Stimulated activated CD8-positive, alpha-beta memory T cell treated with anti-CD3 and anti-CD28 coated beads, Interleukin-12 subunit alpha, Interleukin-12 subunit beta, amount 100 ng/mL, for 1 hour (primary cell): ENCODE measurements at places on chromosomes 13 and 19.

GRCh38 chr19:17138937-17139598, 63.5 kb downstream of the MYO9B start:
- DNase-seq, result no peak

- DNase-seq, result peak; percentile 71
Observed at GRCh38 chr19:13847407-13848339, 29.3 kb upstream of the NANOS3 start.

DNA sequence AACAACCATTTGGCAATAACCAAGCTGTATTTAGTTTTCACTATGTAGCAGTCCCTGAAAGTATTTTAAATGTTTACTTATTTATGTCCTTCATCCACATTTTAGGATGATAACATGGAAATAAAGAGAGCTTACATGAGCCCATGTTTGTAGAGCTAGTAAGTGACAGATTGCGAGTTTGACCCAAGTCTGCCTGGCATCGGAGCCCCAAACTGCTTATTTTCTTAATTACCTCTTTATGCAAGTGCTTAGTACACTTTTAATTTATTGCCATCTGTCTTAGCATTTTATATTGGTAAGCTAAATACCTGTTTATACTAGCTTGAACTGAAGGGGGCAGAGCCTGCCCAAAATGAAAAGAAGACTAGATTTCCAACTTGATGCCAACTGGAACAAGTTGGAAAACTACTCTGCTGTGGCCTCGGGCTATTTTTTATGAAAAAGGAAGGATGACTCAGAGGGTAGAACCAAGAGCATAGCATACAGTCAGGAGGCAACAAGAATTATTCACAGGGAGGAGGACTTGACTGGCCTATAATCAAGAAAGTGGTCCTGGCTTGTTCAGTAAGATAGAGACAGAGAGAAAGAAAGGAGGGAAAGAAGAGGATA, 150.2 kb downstream of the NDFIP2 start:
- DNase-seq, result no peak

- no peak for DNase-seq
Observed at GRCh38 chr13:40344270-40345148, 321.9 kb downstream of the FOXO1 start.

- no peak for DNase-seq
Observed at GRCh38 chr13:113631341-113632095, 26.5 kb downstream of the ATP4B start.

DNA sequence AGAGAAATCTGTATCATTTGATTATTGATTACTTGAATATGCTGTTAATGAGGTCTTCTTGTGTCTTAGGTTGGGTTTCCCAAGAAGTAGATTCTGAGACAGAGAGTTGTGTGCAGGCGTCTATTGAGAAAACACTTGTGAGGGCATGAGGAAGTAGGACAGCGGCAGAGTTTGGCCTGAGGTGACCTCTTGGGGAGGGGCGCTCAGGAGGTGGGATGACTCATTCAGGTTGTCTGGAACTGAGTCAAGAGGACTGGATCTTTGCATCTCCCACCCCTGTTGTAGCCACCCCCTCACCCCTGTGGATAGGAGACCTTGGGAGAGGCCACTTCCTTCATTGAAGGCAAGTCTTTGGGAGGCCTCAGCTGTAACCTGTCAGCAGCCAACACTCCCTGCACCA, 35.2 kb upstream of the WDFY2 start:
- no peak for DNase-seq

GRCh38 chr19:19487950-19488874, 27.1 kb downstream of the TSSK6 start:
- no peak for DNase-seq

DNA sequence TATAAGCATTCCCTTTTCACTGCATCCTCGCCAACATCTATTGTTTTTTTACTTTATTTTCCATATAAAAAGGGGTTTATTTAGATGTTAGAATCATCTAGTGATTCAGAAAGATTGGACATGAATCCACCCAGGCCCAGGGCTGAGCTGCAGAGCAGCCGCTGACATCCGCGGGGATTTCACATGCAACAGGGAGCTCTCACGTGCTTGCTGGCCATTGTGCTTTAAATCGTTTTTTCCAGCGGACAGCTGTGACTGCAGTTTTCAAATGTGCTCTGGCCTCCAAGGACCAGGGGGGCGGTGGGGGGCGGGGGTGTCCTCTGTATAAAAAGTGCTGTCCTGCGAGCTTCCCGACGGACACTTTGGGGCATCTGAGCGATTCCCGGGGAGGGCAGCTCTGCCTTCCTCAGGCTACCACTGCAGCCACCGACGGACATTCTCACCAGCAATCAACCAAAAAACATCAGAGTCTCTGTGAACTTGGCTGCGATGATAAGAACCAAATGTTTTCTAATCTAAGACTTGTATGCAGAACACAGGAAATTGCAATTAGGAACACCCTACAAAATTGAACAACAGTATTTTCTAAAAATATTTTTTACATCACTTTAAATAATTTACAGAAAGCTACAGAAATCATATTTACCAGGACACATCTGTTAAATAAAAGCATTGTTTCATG, 12.6 kb downstream of the RB1 start:
- DNase-seq, result no peak

DNA sequence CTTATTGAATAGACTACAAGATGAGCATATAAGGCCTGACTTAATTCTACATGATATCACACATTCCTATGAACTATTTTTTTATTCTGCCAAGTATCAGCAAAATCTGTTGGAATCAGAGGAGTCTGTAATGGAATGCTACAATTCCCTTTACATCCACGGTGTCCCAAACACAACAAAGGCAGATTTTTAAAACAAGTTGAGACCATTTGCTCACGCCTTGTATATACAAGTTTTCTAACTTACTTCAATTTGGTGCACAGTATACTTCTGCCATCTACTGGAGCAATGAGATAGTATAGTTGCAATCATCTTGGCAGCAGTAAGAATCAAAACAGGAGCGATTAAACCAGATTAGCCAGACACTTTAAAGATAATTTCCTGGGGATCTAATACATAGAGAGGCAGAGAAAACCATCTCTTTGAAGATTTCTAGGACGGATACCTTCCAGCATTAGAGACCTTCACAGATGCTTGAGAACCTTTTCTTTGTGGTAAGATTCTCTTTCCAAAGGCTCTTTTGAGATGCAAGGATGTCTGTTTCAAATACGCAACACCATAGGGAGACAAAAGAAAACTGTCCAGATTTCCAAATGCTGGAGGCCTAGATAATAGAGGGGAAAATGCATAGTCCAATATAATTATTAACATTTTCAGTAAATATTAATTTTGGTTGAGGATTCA, 302.0 kb upstream of the MIR17HG start:
- no peak for DNase-seq

GRCh38 chr19:6712692-6713670, 7.5 kb downstream of the C3 start:
- DNase-seq, result no peak

DNA sequence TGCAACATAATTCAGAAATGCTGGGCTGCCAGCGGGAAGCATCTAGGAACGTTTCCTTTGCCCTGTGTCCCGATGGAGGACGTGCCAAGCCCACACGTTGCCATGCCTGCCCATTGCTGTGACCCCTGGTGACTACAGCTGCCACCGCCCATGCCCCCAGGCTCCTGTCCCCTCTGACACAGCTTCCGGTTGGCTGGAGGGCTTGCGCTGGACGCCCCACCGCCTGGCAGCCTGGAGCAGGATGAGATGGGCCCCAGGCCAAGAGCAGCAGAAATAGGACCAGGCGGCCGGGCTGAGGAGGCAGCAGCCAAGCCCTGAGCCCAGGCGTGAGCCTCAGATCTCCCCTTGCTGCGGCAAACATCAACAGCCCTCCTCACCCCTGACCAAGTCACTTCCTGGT, 125.9 kb downstream of the COL4A2 start:
- no peak for DNase-seq

- peak; percentile 73 for DNase-seq
Observed at GRCh38 chr19:43446746-43447489, 18.5 kb downstream of the LYPD3 start.

DNA sequence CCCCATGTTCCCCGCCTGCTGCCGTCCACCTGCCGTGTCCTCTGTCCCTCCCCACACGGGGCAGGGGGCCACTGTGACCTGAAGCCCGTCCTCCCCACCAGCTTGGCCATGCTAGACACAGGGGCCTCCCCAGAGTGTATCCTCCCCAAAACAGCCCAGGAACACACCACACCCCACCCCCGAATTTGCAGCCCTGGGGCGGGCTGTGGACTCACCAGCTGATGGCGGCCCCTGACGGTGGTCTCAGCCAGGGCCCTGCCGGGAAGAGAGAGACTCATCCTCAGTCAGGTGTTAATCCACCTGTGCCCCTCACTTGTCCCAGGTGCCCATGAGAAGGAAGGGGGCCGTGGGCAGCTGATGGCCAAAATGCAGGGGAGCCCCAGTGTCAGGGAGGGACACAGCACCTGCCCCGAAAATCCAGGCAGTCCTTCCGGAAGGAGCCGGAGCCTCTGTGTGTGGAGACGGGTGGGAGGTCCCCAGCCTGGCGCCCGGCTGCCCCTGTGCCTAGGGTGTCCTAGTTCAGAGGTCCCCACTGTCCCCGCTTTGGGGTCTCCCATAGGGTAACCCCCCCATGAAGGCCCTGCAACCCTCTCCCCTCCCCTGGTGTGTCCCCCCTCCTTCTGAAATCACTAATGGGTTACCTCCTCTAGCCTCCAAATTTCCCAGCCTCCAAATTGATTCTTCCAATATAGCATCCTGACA, 39.3 kb upstream of the TCF3 start:
- DNase-seq, result no peak

DNA sequence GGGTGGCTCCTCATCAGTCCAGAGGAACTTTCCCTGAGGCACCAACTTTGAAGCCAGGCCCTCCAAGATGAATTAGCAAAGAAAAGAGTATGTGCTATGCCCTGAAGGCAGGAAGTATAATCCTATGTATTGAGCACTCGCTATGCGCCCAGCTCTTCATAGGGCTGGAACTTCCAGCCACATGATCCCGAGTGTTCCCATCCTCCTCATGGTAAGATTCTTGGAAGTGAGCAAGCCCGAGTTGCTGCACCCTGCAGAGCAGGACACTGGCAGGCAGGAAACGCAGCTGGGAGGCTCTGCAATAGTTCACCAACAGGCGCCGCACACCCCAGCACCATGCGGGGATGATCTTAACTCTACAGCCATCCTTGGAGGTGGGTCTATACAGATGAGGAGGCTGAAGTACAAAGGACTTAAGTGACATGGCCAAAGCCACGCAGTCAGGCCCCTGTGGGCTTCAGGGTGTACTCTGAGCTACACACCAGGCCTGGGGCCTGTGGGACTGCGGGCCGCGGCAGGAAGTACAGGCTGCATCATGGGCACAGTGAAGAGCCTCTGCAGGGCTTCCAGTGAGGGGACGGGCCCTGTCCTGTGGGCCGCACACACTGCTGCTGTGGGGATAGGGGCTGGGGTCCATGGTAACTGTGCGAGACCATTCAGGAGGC, 25.1 kb downstream of the C19orf47 start:
- no peak for DNase-seq

- DNase-seq, result no peak
Observed at GRCh38 chr13:67619351-67619994, 389.3 kb upstream of the PCDH9 start.

- no peak for DNase-seq
Observed at GRCh38 chr13:27573265-27573664, 47.1 kb downstream of the LNX2 start.

DNA sequence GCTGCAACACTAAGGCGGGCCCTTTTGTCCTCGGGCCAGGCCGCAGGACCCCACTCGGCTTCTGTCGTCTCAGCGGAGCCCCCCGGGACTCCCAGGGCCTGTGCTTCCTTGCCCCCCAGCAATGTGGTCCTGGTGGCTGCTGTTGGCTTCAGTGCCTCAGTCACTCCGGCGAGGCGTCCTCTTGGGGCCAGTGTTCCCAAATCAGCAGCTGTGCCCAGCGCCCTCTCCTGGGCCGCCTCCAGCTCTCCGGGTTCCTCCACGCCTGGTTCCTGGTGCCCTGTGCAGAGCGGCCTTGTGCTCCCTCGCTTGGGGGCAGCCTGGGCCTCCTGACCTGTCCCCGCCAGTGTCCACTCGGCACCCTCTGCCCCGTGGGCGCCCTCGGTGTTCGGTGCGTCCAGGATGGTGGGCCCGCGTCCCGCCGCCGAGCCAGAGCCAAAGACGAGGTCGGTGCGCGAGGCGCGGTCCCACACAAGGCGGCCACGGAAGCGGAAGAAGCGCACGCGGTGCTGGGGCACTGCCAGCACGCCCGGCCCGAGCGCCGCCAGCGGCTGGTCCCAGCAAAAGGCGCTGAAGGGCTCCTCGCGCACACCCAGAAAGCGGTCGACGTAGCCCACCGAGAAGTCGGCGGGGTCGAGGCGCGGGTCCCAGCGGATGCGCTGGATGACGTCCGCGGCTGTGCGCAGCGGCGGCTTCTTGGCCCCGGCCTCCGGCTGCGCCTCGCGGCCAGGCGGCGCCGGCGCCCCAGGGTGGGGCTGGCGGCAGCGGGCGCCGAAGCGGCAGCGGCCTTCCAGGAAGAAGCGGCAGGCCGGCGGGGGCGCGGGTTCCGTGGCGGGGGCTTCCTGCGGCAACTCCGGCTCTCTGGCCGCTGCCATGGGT, 685 bp downstream of the LENG9 start:
- DNase-seq, result peak; percentile 40

GRCh38 chr19:50322234-50322633, 6.9 kb downstream of the KCNC3 start:
- no peak for DNase-seq

GRCh38 chr19:4444765-4445741, 12.5 kb downstream of the UBXN6 start:
- no peak for DNase-seq

DNA sequence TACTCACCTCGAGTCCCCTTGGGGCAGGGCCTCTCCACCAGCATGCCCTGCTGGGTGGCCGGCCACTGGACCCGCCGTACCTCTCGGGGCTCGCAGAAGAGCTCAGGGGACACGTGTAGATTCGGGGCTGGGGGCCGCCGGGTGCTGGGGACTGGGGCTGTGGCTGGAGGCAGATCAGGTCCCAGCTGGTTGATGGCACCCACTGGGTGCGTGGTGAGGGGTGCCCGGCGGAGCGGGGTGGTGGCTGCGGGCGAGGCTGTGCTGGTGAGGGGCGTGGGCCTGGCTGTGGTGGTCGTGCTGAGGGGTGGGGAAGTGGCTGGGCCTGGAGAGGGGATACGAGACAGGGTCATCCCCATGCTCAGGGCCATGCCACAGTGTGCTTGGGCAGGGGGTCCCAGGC, 24.9 kb upstream of the ASF1B start:
- DNase-seq, result no peak

- DNase-seq, result no peak
Observed at GRCh38 chr13:38866649-38867048, 124.0 kb downstream of the STOML3 start.

DNA sequence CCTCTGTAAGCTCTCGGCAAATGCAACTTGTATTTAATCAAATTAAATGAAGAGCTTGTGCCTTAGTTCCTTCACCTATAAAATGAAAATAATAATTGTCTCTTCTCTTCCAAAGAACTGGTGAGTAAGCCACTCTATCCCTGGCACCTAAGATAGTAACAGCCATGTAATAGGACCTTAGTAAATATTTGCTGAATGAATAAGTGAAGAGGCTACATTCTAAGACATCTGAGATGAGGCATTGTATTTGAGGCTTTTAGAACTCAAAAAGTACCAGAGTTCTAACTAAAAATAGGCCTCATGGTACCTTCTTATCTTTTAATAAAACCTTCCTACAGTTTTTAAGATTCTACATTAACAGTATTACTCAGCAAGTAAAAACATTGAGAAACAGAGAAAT, 17.3 kb upstream of the DCLK1 start:
- DNase-seq, result no peak

GRCh38 chr13:45468635-45469034, 3.9 kb downstream of the COG3 start:
- DNase-seq, result no peak
